ENCODE measurements at places on chromosomes 2 and 18. TPM values are rescaled to one million over a fixed set of nuclear protein-coding genes. Genes with fewer than 3 reads are reported as not detected.
A peak's percentile ranks its signal among the peaks of the same experiment; 100 is the strongest.

DSC3 gene
- total RNA-seq, result not detected

CCL20 gene
- not detected for total RNA-seq

DNA sequence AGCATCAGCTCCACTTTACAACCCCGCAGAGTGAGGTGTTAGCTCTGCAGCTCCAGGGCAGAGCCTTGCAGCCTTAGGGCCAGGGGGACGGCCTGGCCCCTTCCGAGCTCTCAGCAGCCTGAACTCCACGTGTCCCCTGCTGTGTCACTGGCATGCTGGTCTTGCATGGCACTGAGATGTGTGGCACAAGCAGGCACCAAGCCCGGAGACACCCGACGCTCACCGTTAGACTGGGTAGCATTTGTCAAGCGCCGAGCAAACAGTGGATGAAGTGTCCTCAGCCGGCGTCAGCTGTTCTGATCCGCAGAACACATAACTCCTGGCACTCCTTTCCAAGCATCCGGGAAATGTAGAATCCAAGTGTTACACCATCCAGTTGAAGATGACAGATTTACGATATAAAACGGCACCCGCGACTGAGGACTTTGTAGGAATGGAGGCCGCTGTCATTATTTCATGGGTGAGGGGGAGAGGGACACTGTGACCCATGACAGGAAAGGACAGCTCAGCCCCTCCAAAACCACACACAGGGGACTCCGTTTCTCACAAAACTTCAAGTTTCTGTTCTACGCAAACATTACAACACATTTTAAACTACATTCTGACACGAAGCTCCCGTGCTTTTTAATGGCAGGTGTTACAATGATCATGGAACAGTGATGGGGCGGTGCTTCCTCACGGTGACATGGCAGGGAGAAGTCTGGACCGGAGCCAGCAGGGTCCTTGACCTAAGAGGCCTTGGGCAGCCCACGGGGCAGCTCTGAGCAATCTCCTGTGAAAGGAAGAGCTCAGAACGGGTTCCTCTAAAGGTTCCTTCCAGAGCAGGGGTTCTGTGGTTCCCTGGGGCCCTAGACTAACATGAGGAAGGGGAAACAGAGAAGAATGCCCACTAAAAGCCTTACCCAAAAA lies 89.4 kb downstream of the HDAC4 start:
- no peak for DNase-seq

DNA sequence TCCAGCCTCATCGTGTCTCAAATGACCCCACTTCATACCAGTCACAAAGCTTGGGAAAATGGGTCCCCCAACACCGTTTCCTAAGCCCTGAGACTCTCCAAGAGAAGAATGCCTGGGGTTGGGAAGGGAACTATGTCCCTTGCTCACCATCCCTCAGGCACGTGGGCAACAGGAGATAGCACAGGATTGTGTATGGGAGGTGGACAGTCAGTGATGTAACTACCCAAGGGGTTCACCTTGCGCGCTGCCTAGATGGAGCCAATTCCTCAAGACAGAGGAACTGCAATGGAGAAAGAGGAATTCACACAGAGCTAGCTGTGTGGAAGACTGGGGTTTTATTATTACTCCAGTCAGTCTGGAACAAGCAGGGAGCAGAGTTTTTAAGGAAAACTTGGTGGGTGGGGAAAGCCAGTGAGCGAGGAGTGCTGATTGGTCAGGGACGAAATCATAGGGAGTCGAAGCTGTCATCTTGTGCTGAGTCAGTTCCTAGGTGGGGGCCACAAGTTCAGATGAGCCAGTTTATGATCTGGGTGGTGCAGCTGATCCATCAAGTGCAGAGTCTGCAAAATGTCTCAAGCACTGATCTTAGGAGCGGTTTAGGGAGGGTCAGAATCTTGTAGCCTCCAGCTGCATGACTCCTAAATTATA lies 13.8 kb upstream of the CXCR1 start:
- DNase-seq, result peak; percentile 38

NT5C1B gene
- total RNA-seq, result not detected

DNA sequence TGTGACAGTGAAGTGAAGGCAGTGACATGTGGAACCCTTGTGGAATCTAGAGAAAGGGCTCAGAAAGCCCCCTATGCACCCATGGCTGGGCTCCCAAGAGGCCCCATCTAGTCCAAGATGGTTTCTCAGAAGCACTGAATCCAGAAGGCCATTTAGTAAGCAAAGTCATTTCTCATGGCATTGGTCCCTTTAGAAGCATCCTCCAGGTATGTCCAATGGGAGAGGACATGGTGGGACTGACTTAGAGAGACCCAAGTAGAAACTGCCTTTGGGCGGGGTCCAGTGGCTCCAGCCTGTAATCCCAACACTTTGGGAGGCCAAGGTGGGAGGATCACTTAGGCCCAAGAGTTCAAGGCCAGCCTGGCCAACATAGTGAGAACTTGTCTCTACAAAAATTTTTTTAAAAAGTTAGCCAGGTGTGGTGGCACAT lies 72.5 kb upstream of the RMDN2 start:
- no peak for DNase-seq

GRCh38 chr2:100753881-100754280 lies 66.1 kb upstream of the NPAS2 start:
- DNase-seq, result no peak

DNA sequence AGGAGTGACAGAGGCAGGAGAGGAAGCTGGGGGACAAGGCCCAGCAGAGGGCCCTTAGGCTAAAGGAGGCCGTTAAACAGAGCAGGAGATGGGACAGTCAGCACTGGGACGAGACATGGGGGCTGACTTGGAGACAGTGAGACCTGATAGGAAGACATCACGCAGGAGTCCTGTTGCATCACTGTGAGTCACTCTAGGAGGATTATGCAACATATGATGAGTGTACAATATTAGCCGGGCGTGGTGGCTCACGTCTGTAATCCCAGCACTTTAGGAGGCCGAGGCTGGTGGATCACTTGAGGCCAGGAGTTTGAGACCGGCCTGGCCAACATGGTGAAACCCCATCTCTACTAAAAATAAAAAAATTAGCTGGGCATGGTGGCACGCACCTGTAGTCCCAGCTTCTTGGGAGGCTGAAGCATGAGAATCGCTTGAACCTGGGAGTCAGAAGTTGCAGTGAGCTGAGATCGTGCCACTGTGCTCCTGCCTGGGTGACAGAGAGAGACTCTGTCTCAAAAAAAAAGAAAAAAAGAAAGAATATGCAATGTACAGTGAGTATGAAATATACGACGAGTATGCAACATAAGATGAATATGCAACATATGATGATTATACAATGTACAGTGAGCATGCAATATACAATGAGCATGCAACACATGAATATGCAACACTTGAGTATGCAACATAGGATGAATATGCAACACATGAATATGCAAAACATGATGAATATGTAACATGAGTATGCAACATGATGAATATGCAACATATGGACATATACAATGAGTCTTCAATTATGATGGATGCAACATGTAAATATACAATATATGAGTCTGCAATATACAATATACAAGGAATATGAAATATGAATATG lies 83.3 kb upstream of the ID2 start:
- DNase-seq, result peak; percentile 96

DNA sequence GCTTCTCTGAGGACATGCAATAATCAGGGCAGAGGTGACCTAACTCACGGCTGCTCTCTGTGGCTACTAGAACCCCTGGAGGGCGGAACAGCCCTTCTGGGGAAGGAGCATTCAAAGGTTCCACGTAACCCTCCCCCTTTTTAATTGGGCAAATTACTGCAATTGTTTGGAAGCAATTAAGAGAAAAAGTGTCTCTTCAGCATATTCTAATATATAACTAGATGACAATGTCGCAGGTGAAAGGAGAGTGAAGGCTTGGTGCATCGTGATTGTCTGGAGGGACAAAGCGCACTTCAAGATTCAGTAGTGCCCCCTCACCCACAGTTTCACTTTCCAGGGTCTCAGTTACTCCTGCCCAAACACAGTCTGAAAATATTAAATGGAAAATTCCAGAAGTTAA lies 720.8 kb downstream of the DCDC2C start:
- DNase-seq, result no peak

DNA sequence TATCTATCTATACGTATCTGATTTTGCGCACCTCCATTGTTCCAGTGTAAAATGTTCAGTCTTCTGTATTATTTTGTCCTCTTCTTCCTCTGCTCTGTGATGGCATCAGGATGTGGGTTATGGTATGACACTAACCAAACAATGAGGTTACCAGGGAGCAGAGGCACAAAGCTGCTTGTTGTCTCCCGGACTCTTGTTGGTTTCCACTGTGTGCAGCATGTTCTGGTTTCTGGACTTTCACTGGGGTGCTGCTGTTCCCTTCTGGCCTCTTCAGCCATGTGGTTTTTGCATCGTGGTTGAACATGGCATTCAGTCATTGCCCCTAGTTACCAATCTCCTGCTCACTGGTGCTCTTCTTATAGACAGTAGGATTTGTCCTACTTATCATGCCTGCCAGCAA lies 665.9 kb downstream of the CBLN2 start:
- no peak for DNase-seq

C2orf72 gene
- 2.6 TPM for total RNA-seq

All from A172 (cell line).